ENCODE measurements at places on chromosomes 11 and 22. TPM values are rescaled to one million over a fixed set of nuclear protein-coding genes. Genes with fewer than 3 reads are reported as not detected.

SLC22A25 gene
- not detected for total RNA-seq

CYB5R3 gene
- total RNA-seq = 50.8 TPM

GALNT18 gene
- total RNA-seq = 0.15 TPM

EHF gene
- total RNA-seq = not detected

OR5AR1 gene
- total RNA-seq = not detected

UPK3A gene
- total RNA-seq = not detected

CCDC117 gene
- 22.7 TPM for total RNA-seq

- no peaks in the 10 kb centered on the region for H3K4me1 ChIP-seq
- H3K27me3 ChIP-seq = no peaks in the 10 kb centered on the region
- no peaks in the 10 kb centered on the region for H3K36me3 ChIP-seq
- H3K27ac ChIP-seq = no peak overlapping the region
- DNase-seq = no peak
These were observed 3.9 kb upstream of the SCN2B start for GRCh38 chr11:118180300-118180703.

DNA sequence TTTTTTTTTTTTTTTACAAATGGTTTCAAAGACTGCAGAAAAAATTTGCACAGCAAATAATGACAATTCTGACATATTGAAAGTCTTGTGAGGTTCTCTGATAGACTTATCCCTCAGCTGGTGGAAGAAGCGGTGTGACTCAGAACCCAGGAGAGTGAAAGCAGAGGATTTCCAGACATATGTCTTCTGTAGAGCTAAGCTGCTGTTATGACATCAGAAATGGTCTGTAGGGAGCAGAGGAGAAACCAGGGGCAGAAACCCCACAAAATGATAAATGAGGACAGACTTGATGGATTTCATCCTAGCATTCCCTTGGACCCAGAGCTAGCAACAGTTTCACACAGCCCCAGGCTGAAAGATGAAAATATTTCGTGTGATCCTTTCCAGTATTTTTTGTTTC, 582.6 kb downstream of the METTL15 start:
- no peaks in the 10 kb centered on the region for H3K4me1 ChIP-seq
- no peaks in the 10 kb centered on the region for H3K27me3 ChIP-seq
- H3K36me3 ChIP-seq = no peaks in the 10 kb centered on the region
- H3K27ac ChIP-seq = no peak overlapping the region
- no peak overlapping the region for H3K4me3 ChIP-seq
- DNase-seq = no peak

DNA sequence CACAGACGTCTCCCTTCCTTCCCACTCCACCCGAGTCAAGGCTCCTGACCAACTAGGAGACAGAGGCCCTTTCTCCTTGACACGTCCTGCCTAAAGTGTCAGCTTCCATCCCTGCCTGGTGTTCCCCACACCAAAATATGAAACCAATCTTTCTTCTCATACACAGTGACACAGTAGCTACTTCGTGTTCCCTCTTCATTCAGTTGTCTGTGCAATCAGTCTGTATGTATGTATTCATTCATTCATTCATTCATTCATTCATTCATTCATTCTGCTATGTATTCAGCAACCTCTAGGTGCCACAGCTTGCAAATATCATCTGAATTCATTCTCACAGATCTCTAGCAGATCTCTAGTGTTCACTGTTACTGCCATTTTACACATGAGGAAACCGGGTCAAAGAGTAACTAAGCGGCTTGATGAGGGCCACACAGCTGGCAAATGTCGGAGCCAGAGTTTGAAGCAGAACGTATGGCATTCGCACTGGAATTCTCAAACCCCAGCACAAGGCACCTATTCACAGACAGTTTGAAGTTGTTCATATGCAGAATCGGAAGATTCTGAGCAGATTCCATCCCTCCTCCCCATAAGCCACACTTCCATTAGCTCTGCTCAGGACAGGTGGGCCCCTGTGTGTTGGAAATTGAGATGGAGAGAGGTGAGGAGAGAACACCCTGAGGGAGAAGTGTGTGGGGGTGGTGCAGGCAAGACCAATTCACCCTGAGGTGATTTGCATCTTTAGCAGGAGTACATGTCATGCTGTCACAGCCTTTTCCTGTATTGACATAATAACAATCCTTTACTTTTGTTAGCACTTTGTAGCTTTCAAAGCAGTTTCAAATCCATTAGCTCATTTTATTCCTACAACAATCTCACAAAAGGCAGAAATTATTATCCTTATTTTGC, 275.7 kb downstream of the ST3GAL4 start:
- no peaks in the 10 kb centered on the region for H3K36me3 ChIP-seq
- H3K4me3 ChIP-seq = no peak overlapping the region

DNA sequence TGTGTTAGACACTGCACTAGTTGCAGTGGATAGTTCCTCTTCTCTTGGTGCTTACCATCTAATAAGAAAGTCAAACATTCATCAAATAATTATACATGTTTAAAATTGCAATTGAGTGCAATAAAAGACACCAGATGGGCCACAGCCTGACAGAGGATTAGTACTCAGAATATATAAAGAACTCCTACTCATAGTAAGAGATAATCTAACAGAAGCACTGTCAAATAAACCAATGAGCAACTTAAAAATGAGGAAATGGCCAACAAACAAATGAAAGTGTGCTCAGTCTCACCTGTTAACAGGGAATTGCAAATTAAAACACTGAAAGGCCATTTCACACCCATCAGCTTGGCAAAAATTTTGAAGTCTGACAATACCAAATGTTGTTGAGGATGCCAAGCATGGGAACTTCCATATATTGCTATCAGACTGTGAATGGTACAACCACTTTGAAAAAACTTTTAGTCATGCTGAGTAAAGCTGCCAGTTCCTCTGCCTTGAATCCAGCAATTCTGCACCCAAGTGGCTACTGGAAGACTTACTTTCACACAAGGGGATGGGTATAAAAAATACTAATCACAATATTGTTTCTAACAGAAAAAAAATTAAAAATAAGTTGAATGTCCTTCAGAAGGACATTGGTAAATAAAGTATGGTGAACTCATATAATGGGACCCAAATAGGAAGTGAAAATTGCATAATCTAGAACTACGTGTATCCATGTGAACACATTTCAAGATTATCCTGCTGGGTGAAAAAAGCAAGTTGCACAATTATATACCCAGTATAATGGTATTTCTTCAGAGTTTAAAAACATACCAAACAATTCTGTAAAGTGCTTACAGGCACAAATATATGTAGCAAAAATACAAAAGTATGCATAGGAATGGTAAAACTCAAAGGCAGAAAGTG, 41.4 kb upstream of the CREB3L1 start:
- H3K27ac ChIP-seq = no peak overlapping the region
- no peaks in the 10 kb centered on the region for H3K4me1 ChIP-seq
- no peak for DNase-seq
- H3K4me3 ChIP-seq = no peak overlapping the region

- no peaks in the 10 kb centered on the region for H3K27me3 ChIP-seq
- peak; percentile 13 for DNase-seq
- H3K4me1 ChIP-seq = peaks cover 4% of the 10 kb centered on the region
- no peaks in the 10 kb centered on the region for H3K36me3 ChIP-seq
- H3K27ac ChIP-seq = no peak overlapping the region
These were observed 62.1 kb upstream of the NUP50 start for GRCh38 chr22:45101515-45102227.

GRCh38 chr22:49906071-49906798, 12.0 kb downstream of the ALG12 start:
- H3K27me3 ChIP-seq = no peaks in the 10 kb centered on the region
- peaks cover 21% of the 10 kb centered on the region for H3K36me3 ChIP-seq
- H3K27ac ChIP-seq = no peak overlapping the region

Measured in T-cell (primary cell).